Immature natural killer cell (primary cell): ENCODE measurements at places on chromosomes 1 and 21.

- DNase-seq: peak; percentile 62
Measured at GRCh38 chr1:155044812-155045657, 6.1 kb upstream of the ADAM15 start.

GRCh38 chr1:200969726-200970561 is 53.6 kb downstream of the KIF21B start:
- peak; percentile 55 for DNase-seq

DNA sequence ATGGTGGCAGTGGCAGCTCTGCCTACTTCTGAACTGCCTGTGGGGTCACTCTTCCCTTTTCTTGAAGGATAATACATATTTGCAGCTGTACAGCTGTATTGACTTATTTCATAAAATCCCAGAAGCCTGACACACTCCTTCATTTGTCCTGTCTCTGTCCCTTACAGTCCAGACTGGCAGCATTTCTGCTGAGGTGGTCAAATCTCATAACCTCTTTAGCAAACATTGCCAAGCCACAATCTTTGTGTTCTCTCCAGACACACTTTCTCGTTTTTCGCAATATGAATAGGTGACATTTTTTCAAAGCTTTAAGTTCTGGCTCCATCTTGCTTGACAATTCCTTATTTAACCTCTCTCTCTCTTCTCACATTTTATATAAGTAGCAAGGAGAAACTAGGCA is 15.2 kb downstream of the LY9 start:
- no peak for DNase-seq

DNA sequence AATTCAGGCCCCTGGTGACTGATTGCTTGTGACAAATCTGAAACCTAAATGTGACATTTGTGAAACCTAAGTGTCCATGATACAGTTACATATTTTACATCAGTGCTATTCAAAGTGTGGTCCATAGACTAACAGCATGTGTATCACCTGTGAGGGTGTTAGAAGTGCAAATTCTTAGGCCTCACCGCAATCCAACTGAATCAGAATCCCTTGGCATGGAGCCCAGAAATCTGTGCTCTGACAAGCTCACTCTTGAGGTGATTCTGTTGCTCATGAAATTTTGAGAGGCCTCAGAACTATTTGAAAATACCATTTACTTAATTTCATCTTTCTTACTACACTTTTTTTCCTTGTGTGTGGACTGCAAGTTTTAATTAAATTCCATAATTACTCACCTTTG is 587.9 kb downstream of the ADGRL2 start:
- DNase-seq: no peak

DNA sequence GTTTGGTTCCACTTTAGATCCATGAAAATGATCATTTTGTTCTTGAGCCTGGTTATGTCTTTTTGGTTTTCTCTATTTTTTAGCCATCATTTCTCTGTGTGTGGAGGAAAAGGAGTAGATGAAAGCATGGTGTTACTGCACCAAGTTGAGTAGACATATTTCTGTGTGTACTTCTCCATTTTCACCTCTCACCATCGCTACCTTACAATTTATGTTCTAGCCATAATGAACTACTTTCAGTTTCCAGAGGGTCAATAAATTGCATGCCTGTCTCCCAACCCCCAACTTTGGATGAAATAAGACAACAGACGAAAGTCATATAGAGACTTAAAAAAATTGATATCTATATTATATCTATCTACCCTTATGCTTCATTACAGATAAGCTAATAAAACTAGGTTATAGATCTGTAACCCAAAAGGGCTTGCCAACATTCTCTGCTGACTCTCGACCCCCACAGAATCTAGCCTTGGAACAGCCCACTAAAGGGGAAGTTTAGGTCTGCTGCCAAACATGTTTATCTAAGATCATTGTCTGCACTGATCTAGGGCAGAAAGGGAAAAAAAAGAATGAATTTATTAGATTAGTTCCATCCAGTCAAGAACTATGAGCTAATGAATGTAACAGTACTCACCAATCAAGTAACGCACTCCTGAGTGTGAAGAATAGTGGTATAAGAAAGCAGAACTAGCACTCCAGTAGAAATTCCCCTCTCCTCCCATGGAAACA is 7.5 kb upstream of the MAN1A2 start:
- DNase-seq: no peak

- no peak for DNase-seq
Measured at GRCh38 chr1:87044840-87045239, 130.4 kb downstream of the HS2ST1 start.

- DNase-seq: no peak
Measured at GRCh38 chr1:82565146-82565545, 764.4 kb downstream of the ADGRL2 start.

GRCh38 chr1:200629876-200630514 is 9.4 kb upstream of the KIF14 start:
- DNase-seq: no peak

DNA sequence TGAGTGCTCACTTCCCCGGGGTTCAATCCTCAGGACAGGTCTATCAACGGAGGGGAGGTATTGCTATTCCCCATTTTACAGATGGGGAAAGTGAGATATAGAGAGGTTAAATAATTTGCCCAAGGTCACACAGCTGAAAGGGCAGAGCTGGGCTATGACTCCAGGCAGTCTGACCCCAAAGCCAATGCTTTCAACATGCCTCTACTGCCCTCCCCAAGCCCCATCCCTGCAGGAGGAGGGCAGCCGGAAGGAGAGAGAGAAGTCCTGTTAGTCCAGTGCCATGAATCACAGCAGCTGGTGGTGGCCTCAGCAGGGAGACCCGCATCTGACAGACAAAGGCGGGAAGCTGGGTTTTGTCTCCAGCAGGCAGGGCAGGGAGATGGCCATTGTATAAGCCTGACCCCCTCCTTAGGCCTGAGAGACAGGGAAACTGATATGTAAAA is 20.0 kb upstream of the CLIC4 start:
- no peak for DNase-seq

GRCh38 chr1:44939061-44939460 is 47.3 kb downstream of the EIF2B3 start:
- no peak for DNase-seq

GRCh38 chr1:2248127-2248826 is 20.2 kb downstream of the SKI start:
- no peak for DNase-seq
